ENCODE measurements at places on chromosomes 5 and 9.

DNA sequence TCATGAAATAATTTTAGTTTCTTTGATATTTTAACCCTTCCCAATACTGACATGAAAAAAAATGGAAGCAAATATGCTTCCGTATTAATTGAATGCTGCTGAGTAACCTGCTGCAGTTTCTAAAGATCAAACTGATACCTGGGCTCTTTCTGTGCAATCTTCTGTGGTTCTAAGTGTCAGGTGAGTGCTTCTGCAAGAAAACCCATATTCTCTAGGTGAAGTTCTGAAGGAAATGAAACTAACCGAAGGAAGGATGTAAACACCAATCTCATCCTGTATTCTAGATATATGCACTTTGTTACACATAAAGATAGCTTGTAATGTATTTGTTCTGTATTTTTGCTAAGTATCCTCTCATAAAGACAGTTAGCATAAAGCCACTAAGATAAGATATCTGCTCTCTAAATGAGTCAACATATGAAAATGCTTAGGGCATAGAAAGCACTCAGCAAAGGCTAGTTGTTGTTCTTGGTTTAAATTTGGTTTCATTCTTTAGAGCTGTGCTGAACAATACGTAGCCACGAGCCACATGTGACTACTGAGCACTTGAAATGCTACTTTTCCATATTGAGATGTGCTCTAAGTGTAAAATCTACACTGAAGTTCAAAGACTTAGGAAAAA is 52.0 kb downstream of the ITGA2 start:
- no peak for DNase-seq

DNA sequence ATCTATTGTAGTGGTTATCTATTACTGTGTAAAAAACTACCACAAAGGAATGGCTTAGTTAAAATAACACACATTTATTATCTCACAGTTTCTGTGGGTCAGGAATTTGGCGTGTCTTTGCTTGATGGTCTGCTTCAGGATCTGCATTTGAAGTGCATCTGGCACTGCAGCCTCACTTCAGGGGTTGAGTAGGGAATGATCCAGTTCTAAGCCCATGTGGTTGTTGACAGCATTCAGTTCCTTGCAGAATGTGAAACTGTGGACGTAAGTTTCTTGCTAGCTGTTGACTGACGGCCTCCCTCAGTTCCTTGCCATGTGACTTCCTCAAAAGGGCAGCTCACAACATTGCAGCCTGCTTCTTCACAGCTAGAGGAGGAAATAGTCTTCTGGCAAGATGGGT is 2.1 kb upstream of the OGN start:
- no peak for DNase-seq

GRCh38 chr9:128208386-128208785 is 5.2 kb downstream of the DNM1 start:
- DNase-seq = no peak

- DNase-seq = peak; percentile 80
These were observed 5.9 kb upstream of the FOXD1 start for GRCh38 chr5:73454379-73455036.

- no peak for DNase-seq
These were observed 147.0 kb upstream of the ZNF366 start for GRCh38 chr5:72654231-72654630.

DNA sequence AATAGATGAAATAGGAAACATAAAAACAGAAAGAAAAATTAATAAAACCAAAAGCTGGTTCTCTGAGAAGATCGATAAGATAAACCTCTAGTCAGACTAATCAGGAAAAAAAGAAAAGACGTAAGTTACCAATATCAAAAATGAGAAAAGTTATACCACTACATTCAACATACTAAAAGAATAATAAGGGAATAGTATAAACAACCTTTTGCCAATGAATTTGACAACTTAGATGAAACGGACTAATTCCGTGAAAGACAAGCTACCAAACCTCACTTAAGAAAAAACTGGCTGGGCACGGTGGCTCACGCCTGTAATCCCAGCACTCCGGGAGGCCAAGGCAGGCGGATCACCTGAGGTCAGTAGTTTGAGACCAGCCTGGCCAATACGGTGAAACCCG is 7.5 kb downstream of the KIF3A start:
- DNase-seq = no peak

- DNase-seq = no peak
These were observed 48.8 kb downstream of the POC5 start for GRCh38 chr5:75668445-75668844.

DNA sequence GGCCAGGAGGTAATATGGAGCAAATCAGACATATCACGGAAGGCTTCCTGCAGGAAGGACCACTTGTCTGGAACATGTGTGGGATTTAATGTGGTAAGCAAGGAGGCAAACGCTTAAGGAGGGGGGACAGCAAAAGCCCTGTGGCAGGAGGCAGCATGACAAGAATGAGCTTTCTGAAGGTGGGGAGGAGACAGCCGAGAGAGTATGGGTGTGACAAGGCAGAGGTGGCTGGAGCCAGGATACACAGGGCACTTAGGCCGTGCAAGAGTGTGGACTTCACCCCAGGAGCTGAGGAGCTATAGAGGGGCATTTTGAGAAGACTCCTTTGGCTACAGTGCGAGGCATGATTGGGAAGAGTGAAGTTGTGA is 14.4 kb upstream of the S1PR3 start:
- no peak for DNase-seq

- no peak for DNase-seq
These were observed 35.1 kb downstream of the TDRD7 start for GRCh38 chr9:97447001-97447400.

All from PC-9 (cell line).